ENCODE measurements at places on chromosomes 12 and 14.
A peak's percentile ranks its signal among the peaks of the same experiment; 100 is the strongest.

DNA sequence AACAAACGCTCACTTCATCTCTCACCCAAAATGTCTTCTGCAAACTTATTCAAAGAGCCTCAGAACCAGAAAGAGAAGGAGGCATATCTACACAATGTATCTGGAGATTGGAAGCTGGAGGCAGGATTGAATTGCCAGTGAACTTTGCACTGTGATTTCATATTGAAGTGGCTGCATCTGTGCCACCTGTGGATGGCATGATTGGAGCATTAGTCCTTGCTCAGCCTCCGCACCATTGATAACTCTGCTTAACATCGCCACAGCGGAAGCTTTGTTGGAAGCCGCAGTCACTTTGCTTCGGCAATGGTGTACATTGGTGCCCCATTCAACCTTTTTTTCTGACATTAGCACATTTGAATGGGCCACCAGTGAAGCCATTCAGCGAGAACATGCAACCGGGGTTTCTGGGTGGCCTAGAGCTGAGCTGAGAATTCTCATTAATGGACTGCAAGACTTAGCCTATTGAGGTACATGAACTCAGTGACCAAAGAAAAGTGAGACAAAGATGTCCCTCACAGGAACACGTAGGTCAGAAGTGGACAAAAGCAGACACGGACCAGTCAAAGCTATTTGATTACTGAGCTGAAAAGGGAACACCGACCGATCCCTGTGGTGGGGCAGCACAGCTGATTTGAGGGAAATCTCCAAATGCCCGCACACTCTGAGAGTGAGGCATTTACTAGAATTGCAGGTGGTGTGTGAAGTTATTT lies 130.4 kb downstream of the BRMS1L start:
- no peak for DNase-seq

- DNase-seq = peak; percentile 76
Observed at GRCh38 chr12:127548123-127548553, 718.8 kb upstream of the TMEM132C start.

- no peak for DNase-seq
Observed at GRCh38 chr12:52080403-52081251, 1.1 kb downstream of the SMIM41 start.

DNA sequence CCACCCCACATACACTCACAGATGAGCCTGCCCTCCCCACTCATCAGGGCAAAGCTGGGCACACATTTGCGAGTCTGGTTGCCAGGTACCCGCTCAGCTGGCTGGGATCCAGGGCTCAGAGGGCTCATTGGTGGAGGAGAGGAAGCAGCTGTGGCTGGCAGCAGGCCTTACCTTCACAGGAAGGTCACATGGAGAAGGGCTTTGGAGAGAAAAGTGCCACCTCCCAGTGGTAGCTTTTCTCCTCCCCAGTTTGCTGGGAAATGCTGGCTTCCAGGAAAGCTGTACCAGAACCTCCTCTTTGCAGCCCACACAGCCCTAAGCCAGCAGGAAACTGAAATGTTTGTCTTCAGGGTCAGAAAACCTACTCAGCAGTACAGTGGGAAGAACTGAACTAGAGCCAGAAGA lies 55.6 kb downstream of the LGMN start:
- no peak for DNase-seq

- no peak for DNase-seq
Observed at GRCh38 chr14:92728759-92729364, 19.6 kb downstream of the LGMN start.

DNA sequence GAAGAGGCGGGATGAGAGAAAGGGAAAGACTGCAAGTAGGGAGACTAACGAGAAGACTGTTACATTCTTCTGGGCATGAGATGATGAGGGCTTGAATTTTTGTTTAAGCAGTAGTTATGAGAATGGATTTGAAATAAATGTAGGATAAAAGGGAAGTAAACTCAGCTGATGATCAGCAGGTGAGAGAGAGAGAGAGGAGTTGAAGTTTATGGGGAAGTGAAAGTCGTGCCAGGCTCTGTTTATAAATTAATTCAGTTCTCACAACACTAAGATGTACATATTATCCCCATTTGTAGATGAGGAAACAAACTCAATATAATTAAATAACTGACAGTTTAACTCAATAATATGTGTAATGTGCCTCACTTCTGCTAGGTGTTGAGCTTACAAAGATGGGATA lies 170.0 kb upstream of the RMST start:
- no peak for DNase-seq

GRCh38 chr12:29691161-29691854 lies 92.4 kb downstream of the TMTC1 start:
- DNase-seq = no peak

DNA sequence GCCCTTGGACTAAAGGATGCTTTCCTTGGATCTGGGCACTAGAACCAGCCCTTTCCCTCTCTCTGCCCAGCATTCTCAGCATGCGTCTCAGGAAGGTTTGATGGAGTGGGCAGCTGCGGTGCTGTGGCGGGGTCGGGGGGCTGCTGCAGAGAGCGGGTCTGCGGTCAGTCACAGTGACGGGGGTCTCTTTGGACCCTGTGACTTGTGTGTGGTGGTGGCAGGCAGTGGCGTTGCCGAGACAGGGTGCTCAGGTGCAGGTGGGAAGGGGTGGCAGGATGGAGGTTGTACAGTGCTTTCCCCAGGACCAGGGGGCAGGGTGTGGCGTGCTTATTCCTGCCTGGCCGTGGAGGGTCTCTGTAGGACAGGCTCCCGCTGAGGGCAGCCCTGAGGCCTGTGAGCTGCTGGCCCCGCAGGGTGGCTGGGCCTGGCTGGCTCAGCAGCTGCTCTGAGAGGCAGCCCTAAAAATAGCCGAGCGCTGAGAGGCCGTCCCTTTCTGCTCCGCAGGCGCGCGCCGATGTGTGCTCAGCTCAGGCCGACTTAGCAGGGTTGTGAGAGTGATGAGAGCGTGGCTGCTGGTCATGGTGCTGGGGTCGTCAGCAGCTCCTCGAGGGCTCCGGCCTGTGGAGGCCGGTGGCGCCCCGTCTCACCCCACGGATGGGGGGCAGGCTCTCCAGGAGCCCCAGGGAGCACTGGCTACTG lies 9.7 kb downstream of the PACS2 start:
- DNase-seq = no peak

- DNase-seq = no peak
Observed at GRCh38 chr14:42013559-42013958, 406.9 kb downstream of the LRFN5 start.

DNA sequence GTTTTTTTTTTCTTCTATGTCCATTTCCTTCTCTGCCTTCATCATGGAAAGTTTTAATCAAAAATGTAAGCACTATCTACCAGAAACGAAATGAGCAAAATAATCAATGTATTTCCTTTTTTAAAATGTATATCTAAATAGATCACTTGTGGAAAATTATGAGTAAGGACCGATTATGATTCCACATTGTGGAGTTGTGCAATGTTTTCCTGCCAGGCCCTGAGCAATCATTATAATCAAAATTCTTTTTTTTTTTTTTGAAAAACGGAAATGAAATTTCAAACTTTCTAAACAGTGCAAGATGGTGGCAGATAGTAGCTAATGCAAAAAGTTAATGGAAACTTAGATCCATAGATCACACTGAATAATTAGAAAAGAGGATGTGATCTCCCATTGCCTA lies 1074.6 kb upstream of the TMEM132C start:
- DNase-seq = no peak

- DNase-seq = no peak
Observed at GRCh38 chr14:73394317-73394716, 64.0 kb downstream of the NUMB start.

DNA sequence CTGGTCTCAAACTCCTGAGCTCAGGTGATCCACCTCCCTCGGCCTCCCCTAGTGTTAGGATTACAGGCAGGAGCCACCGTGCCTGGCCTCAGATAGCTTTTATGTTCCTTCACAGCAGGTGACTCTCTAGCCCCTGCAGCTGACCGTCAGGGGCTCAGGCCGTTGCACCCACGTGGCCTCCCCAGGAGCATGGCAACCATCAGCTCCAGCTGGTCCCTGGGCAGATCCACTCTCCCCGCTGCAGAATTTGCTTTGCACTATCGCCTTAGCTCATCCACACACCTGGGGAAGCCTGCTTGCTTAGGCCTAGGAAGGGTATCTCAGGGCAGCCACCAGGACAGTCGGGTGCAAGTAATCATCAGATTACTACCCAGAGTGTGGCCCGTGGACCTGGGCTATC lies 62.6 kb downstream of the TSPAN9 start:
- no peak for DNase-seq

- no peak for DNase-seq
Observed at GRCh38 chr12:50338920-50339645, 55.8 kb upstream of the LIMA1 start.

DNA sequence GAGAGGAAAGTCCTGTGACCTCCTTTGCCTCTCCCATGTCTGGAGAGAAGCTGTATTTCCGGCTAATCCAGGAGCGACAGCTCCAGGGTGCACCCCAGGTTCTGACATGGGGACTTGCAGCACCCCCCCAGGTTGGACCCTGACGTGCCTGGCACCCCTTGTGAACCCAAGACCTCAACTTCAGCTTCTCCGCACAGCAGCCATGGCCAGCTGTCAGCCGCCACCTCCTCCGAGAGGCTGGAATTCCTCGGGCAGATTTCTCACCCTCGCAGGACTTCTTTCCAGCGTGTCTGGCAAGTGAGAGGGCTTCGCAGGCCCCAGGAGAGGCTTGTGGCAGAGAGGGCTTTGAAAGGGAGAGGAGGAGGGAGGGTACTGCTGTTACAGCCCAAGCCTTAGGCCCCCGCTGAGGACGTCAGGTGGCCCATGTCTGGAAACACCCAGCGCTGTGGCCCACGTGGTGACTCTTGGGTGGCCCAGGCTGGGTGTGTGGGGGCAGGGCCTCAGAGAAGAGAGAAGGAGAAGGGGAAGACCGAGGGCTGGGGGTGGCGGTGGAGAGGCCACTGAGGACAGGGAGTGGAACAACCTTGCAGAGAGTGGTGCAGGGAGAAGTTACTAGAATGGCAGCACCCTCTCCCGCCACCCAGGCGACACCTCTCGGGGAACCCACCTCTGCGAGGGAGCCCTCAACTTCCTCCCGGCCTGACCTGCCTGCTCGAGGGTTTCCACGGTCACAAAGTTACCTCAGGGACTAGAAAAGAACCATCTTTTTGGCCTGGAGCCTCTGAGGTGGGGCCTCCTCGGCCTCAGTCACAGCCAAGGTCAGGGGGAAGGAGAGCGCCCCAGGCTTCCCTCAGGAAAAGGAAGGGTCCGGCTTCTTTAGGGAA lies 11.7 kb upstream of the RPS6KL1 start:
- DNase-seq = no peak

All from GM04504 (cell line).